Stimulated activated CD4-positive, alpha-beta T cell treated with anti-CD3 and anti-CD28 coated beads, Interleukin-15, amount 100 ng/mL, for 24 hours (primary cell): ENCODE measurements at places on chromosomes 11 and 22.

DNA sequence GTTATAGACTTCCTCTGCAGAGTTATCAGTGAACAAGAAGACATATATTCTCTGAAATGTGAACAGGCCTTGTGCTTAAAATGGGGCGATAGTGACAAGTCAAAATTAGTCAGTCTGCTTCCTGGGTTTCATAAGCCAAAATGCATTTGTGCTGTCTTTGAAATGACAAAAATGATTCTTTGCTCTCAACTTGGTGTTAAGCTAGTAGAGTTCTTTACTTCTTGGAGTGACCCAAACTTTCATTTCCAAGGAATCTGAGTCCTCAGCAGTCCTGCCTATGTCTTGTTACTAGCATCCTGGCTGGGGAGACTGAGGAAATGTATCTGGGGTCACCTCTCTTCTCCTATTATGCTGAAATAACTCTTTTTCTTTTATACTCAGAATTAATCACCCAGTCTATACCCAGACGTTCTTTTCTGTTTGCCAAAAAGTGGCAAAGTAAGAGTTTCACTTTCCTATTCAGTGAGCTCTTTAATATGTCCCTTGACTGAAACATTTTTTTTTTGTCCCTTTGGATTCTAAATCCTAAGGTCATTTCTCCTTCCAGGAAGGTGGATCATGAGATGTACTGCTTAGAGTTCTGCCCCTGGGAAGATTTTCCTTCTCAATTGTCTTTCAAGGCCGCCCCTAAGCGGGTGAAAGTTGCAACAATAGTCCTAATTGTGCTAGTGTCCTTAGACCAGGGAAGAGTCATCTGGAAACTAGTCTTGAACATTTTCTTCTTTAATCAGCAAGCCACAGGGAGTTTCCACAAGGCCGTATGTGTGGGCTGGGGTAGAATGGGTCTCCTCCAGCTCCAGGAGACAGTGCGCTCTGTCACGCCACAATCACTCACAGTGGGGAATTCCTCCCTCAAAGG, 53.0 kb upstream of the RDX start:
- peak; percentile 86 for DNase-seq

- DNase-seq, result no peak
Observed at GRCh38 chr11:106193956-106194355, 116.5 kb downstream of the AASDHPPT start.

DNA sequence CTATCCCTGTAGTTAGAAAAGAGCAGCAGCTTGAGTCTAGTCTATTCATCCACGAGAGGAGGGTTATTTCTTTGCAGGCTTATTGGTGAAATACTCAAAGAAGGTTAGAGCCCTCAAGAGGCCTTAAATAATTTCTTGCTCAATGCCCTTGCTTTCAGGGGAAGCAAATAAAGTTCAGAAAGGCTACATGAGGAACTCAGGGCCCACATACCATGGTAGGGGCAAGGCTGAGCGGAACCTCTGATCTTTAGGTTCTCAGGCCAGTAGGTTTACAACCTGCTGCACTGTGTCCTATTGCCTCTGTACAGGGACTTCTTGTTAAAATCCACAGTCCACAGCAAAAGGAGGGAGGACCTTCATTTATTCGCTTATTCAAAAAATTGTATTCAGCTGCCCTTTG, 101.7 kb downstream of the ADAMTS15 start:
- DNase-seq, result no peak

GRCh38 chr11:33694346-33695050, 6.1 kb downstream of the C11orf91 start:
- no peak for DNase-seq

GRCh38 chr11:65427691-65428577, 5.3 kb downstream of the NEAT1 start:
- DNase-seq, result peak; percentile 60
